CD8-positive, alpha-beta memory T cell (primary cell): ENCODE measurements at places on chromosomes 4 and X.

GRCh38 chrX:119685225-119686066 is 7.5 kb downstream of the SEPTIN6 start:
- peak; percentile 65 for DNase-seq

DNA sequence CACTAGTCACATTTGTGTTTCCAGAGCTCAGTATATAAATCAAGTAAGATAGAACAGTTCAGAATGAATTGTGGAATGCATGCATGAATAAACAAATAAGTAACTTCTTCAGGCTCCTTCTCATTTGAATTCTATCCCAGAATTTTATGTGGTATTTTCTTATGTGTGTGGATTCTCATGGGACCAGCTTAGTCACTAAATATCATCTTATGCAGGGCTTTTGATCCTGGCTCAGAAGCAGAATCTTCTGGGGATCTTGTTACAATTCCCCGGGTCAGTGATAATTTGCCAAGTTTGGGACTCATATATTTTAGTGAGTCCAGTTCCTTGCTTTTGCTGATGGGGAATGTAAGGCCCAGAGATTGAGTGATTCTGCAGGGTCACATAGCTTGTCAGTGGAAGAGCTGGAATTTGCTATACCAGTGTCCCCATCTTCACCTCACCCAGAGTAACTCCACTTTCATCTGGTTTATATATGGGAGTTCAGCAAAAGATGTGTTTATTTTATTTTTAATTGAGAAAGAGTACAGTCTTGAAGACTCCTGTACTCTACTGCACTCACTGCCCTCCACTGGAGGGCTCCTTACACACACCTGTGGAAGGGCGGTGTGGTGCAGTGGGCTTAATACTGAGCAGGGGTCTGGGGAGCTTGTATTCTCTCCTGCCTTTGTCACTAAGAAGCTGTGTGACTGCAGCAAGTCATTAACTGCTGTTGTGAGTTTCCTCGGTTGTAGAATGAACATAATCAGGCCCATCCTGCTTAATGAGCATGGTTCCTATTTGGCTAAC is 198.2 kb upstream of the CXorf66 start:
- DNase-seq = no peak

DNA sequence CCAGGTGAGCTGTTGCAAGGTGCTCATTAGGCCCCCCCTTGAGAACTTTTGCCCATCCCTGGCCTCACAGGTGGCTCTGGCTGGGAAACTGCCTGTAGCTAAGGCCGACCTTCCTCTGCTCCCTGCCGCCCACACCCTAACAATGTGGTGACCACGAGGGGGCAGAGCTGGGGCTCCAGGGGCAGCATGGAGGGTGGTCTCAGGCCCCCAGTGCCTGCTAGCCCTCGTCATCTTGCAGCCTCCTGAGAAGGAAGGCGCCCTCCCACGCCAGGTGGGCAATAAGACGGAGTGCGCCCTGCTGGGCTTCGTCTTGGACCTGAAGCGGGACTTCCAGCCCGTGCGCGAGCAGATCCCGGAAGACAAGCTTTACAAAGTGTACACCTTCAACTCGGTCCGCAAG is 32.4 kb downstream of the ATP2B3 start:
- no peak for DNase-seq

DNA sequence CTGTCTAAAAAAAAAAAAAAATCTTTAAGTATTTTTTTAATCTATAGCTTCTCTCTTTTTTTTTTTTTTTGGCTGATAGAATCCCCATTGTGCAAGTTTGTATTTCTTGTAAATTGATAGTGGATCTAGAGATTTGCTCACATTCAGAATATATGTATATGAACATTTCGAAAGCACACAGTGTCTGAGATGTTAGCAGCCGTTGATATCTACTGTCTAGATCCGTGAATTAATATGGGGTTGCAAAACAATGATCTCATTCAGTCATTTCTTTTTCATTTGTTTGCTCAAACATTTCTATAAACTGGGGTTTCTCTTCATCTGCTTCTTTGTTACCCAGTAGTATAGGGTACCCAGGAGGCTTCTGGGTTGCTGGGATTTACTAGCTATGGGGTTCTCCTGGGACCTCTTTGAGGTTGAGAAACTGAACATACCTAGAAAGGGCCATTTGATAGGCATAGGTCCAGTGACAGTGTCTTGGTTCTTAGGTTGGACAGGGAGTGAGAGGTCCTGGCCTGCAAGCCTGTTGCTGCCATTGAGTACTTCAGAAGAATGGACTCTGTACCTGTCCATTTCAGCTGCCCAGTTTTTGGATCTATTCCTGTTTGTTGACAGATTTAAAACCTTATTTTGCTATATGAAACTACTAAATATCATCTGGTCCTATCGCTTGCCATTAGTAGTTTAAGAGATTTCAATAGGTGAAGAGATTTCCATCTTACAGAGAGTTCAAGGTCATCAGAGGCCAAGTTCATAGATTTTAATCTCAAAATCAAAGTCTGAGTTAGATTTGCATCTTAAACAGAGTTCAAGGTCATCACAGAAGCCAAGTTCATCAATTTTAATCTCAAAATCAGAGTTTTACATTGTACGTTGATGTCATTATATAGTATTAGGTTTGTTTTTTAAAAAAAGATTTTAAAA is 50.8 kb downstream of the WWC2 start:
- DNase-seq = no peak

DNA sequence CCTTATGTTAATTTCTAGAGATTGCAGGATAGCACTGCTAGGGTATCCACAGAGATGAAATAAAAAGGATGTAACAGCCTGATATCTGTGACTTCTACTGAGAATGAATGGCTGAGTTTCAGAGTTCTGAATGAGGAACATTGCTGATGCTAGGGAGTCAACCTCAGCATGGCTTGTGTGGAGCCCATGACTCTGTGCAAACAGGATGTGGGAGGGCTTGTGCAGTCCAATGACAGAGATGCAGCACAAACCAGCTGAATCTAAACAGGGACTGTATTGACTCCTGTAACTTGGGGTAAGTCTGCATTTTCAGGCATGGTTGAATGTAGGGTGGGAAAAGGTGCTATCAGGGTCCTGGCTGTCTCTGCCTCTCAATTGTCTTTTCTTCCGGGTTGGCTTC is 5.3 kb upstream of the RASL11B start:
- no peak for DNase-seq
